ENCODE measurements at places on chromosomes 16 and 17.

DNA sequence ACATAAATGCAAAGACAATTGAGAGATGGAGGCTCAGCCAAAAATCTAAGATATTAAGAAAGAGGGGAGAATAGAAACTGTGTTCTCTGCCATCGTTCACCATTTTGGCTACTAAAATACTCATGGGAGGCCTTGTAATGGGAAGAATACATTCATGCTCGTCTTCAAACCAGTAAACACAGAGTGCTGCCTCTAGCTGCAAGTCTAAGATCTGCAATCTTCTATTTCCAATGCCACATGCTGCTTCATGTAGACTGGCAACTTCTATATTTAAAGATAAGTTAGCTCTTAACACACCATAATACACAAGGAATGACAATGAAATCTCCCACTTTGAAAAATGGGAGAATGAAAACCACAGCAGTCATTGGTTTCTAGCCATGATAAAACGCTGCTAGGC lies 387.3 kb downstream of the HS3ST3B1 start:
- no peak for DNase-seq

DNA sequence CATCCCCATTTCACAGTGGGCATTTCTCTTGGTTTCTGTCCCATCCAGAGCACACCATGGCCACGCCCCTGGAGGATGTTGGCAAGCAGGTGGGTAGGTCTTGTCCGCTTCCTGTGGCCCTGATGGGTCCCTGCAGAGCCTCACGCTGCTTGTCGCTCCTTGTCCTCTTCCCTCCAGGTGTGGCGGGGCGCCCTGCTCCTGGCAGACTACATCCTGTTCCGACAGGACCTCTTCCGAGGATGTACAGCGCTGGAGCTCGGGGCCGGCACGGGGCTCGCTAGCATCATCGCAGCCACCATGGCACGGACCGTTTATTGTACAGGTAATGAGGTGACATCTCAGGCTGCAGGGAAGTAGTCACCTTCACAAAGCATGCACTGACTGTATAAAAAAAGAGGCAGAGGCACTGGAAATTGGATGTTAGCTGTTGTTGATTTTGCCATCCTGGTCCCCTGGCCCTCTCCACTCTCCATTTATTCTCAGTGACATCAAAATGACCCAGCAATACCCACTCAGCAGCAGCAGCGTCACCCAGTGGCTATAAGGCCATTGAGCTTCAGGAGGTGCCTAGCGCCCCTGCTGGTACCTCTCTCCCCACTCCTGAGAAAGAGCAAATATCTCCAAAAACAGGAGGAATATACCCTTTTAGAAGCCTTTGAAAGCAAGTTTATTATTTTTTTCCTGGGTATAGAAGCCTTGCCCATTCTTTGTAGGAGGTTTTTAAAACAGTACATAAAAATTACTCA lies 13.7 kb downstream of the METTL22 start:
- DNase-seq, result no peak

- no peak for DNase-seq
Measured at GRCh38 chr17:21243516-21244303, 9.5 kb downstream of the NATD1 start.

- DNase-seq, result no peak
Measured at GRCh38 chr16:69286941-69287713, 24.0 kb upstream of the VPS4A start.

- DNase-seq, result no peak
Measured at GRCh38 chr17:68580236-68580770, 20.9 kb downstream of the FAM20A start.

DNA sequence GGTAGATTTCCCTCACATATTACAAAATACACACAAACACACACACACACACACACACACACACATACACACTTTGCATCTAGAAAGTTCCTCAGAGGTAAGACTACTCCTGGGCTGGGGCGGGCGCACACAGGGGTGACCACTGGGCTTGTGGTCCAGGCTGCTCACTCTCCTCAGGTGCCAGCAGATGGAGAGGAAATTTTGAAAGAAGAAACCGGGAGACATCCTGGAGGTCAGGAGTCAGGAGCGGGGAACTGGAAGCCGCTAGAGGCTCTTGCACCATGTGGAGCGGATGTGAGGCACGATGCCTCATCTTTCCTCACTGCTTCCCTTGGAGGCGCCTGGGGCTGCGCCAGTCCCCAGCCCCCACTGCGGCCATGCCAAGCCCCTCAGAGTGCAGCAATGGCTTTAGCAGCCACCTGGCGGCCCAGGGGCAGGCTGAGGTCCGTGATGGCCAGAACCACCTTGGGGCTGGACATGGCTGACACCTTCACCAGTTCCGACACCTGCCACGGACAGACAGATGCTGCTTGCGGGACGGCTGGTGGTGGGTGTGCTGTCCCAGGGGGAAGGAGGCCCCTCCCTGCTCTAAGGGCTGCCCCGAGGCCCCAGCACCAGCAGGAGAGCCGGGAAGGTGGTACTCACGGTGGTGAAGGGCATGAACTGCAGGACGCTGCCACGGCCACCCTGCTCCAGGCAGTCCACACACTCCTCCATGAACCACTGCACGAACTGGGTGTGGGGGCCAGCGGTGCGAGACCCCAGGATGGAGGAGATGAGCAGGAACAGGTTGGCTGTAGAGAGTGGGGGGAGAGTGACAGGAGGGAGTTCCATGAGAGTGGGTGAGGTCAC lies 4.1 kb downstream of the CSF3 start:
- no peak for DNase-seq

GRCh38 chr16:50313596-50314478 lies 47.5 kb downstream of the ADCY7 start:
- DNase-seq, result no peak

DNA sequence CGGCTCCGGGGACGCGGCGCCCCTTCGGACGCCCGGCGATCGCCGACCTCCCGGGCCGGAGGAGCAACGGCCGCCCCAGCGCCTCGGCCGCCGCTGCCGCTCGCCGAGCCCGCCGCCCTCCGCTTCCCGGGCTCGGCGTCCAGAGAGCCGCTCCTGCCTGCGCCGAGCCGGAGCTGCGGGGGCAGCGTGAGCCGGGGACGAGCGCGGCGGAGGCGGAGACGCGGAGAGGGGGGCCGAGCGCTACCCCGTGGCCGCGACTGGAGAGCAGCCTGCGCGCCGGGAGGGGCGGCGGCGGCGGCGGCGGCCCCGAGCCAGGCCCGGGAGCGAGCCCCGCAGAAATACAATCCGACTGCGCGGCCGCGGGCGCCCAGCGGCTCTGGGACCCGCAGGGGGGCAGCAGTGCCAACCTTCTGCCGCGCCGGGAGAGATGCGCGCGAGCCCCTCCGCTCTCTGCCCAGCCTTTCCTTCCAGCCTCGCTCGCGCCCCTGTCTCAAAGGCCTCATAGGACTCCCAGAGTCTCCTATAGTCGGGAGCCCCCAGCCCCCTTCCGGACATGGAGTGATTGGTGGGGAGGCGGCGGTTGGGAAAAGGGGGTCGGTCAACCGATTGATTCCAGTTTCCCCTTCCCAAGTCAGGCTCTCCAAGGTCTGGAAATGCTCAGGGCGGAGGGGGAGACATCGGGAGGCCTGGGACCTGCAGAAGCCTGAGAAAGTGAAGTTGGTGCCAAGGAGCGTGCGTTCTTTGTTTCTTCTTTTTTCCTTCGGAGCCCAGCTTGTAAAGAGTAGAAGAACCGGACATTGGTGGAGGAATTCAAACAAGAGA lies 1.0 kb upstream of the SDK2 start:
- no peak for DNase-seq

DNA sequence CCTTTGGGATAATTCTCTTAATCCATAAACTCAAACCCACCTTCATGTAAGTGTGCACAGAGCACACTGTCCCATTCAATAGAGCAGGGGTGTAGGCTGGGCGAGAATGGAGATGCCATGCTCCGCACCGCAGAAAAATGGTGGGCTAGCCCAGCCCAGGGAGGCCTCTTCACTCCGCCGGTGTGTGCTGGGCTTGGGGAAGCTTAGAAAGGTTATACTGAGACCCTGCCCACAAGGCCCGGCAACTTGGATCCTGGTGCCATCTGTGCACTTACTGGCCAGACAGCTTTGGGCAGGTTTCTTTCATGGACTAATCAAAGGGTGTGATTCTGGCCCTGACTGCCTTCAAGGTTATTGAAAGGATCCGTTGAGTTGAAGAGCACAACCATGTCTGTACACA lies 3.7 kb upstream of the STAT5A start:
- no peak for DNase-seq

GRCh38 chr17:39222151-39222550 lies 3.6 kb downstream of the STAC2 start:
- DNase-seq, result no peak

DNA sequence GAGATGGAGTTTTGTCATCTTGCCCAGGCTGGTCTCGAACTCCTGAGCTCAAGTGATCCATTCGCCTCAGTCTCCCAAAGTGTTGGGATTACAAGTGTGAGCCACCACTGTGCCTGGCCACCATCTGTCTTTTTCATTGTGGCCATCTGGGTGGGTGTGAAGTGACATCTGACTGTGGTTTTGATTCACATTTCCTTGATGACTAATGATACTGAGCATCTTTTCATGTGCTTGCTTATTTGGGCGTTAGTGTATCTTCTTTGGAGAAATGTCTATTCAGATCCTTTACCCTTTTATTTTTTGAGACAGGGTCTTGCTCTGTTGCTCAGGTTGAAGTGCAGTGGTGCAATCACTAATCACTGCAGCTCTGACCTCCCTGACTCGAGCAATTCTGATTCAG lies 53.9 kb upstream of the ERN1 start:
- no peak for DNase-seq

- DNase-seq, result no peak
Measured at GRCh38 chr16:14444979-14445810, 184.9 kb downstream of the PARN start.

DNA sequence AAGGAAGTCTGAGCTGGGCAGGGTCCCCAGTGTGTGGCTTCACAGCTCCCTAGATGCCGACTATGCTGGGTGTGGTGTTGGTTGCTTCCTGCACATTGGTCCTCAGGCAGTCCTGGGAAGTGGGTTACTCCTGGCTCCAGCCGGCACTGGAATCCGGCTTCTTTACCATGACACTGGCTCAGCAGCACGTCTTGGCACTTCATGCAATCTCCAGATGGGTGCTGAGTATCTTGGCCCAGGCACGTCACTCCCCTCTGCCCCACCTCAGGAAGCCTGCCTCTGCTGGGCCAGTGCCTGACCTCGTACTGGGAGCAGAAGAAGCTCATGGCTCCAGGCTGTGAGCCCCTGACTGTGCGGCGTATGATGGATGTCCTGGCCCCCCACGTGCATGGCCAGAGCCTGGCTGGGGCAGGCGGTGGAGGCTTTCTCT lies 24.5 kb downstream of the FCSK start:
- DNase-seq, result no peak

GRCh38 chr16:88505405-88506082 lies 52.5 kb downstream of the ZFPM1 start:
- DNase-seq, result peak; percentile 23

DNA sequence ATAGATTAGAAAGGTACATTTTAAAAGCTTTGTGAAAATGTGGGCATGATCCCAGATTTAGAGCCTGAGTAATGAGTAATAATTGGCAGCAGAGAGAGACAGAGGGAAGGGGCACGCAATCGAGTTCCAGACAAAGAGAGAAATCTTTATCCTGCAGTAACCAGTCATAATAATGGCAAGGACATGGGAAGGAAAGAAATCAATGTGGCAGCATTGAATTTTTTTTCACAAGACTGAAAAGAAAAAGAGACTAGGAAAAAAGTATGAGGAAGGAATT lies 790.8 kb upstream of the SOX9 start:
- DNase-seq, result no peak

GRCh38 chr17:7038025-7038862 lies 2.4 kb downstream of the SLC16A13 start:
- DNase-seq, result no peak

GRCh38 chr16:70432356-70432722 lies 6.6 kb downstream of the ST3GAL2 start:
- no peak for DNase-seq

DNA sequence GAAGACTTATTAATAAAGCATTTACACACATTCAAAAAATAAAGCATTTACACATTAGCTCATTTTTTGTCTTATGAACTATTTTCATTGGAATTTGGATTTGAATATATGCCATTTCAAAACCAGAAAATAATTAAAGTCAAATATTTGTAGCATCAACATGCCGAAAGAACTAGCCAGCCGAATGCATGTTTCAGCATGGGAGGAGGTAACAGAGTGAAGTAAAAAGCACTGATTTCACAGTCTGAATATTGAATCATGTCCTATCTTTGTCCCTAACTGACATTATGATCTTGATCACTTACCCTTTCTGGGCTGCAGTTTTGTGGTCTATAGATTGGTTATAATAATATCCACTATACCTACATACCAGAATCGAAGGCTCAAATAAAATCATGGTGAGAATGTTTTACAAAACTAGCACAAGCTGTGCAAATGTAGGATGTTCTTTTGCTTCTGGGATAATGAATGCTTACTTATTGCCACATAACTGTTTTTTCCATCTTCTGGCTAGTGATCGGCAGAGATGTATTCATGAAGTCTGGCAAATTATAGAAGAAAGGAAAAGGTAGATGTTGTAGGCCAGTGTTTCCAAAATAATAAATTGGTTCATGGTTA lies 84.7 kb downstream of the TUBD1 start:
- no peak for DNase-seq

- no peak for DNase-seq
Measured at GRCh38 chr17:9026741-9027140, 5.4 kb downstream of the NTN1 start.

GRCh38 chr17:17186551-17187505 lies 19.3 kb downstream of the PLD6 start:
- no peak for DNase-seq

DNA sequence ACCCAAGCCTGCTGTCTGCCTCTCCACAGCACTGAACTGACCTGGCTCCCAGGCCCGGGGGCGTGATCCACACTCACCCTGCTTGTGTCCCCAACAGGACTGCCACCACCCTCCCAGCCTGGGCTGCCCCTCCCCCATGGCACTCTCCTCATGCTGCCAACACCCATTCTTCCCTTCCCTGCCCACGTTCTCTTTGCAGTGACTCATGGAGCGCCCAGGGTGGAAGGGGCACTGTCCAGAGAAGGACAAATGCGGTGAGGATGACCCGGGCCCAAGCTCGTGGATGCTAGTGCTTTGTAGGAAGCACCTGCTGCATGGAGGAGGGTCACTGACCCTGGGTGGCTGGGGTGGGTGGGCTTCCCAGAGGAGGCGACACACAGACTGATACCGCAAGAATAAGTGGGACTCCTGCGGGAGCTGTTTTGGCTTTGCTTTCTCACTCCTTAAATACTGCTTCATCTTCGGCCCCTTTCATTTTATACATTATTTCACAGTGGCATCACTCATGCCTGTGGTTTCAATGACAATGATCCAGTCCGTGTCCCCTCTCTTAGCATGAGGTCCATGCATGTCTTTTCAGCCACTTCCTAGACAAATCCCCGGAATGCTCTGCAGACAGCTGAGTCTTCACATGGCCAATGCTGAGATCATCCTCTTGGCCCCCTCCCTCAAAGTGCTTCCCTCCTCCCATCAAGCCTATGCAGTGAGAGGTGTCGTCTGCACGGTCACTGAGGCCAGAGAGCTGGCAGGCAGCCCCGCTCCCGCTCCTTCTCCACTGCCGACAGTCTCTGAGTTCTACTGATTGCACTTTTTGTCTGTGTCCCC lies 17.6 kb downstream of the CDK5R1 start:
- no peak for DNase-seq
